ENCODE measurements at places on chromosomes 12 and 14. TPM values are rescaled to one million over a fixed set of nuclear protein-coding genes. Genes with fewer than 3 reads are reported as not detected.

GRCh38 chr12:15335959-15336358 is 13.7 kb downstream of the PTPRO start:
- no peak for DNase-seq

GRCh38 chr12:69821456-69822159 is 3.4 kb upstream of the MYRFL start:
- no peak for DNase-seq

GRCh38 chr12:52438305-52439301 is 4.4 kb upstream of the KRT75 start:
- DNase-seq: peak; percentile 48

- DNase-seq: no peak
Observed at GRCh38 chr14:97413022-97413539, 615.9 kb downstream of the VRK1 start.

GRCh38 chr14:95140060-95140858 is 17.1 kb downstream of the DICER1 start:
- DNase-seq: no peak

GRCh38 chr14:68547305-68548193 is 245.3 kb downstream of the ZFP36L1 start:
- peak; percentile 95 for DNase-seq

GRCh38 chr12:6620137-6620884 is 13.1 kb upstream of the CHD4 start:
- DNase-seq: no peak

DNA sequence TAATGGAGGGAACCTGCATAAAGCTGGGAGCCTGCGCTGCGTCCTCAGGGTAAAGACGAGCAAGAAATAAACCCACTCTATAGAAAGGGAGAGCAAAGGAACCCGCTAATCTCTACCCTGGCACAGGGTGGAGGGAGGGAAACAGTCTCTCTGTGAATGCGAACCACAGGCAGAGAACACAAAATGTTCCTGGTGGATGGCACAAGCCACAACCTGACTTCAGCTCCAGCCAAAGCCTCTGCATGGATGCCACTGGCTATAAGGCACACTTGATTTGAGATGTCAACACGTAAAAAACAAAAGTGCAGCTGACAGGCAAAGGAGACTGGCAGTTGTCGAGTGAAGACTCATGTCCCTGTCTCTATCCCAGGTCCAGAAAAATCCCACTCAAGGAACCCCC is 32.4 kb downstream of the CHGA start:
- no peak for DNase-seq

DNA sequence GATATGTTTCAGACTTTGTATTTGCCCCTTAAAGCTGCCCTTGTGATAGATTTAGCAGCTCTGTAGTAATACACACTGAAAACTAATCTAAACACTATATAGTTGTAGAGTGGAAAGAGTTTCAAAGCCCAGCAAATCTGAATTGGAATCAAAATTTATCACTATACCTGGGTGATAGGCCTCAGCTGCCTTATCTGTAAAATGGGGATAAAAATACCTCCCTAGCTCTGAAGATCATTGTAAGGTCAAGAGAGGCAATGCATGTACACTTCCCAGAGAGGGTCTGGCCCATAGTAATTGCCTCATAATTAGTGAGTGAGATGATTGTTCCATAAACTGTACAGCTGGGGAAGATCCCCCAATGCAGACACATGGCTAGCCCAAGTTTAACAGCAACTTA is 103.6 kb downstream of the IGF1 start:
- DNase-seq: no peak

DNA sequence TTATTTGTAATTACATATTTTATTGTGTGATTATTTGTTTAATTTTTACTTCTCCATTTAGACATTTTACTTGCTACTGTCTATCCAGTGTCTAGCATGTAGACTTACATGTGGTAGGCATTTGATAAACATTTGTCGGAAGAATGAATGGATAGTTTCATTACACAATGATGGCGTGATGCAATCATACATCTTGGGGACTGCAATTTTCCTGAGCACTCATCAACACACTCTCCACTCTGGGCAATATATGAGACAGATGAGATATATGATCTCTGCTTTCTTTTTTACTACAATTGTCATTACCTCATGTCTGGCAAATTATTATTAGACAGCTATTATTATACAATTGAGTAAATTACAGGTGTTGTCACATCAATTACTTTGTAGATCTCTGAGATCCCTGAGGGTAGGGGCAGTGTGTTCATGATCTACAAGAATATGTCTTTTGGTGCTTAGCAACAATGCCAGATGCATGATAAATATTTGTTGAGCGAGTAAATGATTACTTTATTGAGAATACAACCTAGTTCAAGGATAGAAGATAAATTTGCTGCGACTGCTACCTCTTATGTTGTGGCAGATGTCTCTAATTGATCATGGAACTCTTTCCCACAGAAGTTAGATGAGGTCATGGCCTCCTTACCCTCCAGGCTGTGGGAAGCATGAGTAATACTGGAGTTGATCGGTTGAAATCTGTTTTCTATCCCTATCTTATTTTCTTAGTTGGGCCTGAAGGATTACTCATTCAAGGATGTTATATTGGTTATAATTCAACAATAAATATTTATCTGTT is 416.0 kb downstream of the LRIG3 start:
- DNase-seq: no peak

DNA sequence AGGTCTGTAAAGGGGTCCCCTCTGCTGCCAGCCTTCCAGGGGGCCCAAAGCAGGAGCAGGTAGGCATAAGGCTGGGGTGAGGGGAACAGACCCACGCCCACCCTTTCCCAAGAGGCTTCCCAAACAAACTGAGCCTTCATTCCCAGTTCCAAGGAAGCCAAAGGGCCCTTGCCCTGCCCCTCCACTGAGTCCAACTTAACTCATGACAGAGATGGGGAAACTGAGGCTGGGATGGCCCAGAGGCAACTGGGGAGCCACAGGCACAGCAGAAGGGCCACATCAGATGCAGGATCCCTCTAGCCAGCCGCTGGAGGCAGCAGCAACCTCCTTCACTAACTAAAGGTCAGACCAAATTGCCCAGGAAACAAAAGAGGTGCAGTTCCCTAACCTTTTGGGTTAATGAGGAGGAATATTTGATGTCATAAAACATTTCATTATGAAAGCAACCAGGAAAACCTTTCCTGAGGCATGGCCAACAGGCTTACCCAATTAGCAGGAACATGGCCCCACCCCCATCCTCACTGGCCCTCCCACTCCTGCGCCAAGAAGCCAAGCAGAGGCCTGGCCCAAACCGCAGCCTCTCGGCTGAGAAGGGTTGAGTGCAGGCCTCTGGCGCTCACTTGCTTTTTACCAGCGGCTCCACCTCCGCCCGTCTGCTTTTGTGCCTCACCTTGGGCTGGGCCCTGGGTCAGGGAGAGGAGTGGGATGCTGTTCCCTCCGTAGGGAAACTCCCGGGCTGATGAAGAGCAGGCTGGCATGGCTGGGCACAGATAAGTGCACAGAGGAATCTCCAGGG is 293.5 kb upstream of the RTL1 start:
- peak; percentile 30 for DNase-seq

GRCh38 chr12:90207799-90208198 is 499.2 kb upstream of the ATP2B1 start:
- no peak for DNase-seq

DNA sequence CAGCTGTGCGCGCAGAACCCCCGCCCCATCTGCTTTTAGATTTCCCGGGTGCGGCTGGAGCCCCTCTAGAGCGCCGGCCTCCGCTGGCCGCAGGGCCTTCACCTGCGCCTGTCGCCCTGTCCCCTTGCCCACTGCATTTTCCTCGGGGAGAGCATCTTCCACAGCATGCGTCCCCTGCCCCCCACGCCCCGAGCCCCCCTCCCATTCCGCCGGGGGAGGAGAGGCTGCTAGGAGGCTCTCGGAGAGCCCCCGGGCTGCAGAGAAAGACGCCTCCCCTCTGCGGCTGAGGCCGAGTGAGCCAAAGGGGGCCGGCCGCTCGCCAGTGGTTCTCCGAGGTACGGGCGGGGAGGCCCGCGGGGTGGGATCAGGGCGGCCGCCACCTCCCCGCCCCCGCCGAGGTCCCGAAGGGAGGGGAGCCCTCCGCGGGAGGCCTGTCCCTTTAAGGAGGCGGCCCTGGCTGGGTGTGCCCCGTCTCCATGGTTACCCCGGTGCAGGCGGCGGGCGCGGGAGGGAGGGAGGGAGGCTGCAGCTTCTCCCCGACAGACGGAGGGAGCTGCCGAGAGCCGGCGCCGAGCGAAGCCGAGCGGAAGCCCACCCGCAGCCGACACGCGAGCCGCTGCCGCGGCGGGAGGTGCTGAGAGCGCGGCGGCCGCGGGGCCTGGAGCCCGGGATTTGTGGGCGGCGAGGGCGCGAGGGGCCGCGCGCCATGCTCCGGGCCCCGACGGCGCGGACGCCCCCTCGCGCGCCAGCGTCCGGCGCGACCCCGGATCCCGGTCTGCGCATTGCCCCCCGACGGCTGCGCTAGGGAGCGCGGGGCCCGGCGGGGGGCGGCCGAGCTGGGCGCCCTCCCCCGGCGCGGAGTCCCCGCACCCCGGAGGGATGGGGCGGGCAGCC is at the start of gene KCNH3:
Gene KCNH3, plus strand, starts transcription at position 521 of the 894 bp plus-strand sequence. CDS start 387 bp downstream, outside the sequence.
- DNase-seq: peak; percentile 71

GRCh38 chr12:119385659-119386058 is 51.1 kb downstream of the CCDC60 start:
- no peak for DNase-seq

- DNase-seq: no peak
Observed at GRCh38 chr12:108053512-108053911, 75.6 kb upstream of the WSCD2 start.

DNA sequence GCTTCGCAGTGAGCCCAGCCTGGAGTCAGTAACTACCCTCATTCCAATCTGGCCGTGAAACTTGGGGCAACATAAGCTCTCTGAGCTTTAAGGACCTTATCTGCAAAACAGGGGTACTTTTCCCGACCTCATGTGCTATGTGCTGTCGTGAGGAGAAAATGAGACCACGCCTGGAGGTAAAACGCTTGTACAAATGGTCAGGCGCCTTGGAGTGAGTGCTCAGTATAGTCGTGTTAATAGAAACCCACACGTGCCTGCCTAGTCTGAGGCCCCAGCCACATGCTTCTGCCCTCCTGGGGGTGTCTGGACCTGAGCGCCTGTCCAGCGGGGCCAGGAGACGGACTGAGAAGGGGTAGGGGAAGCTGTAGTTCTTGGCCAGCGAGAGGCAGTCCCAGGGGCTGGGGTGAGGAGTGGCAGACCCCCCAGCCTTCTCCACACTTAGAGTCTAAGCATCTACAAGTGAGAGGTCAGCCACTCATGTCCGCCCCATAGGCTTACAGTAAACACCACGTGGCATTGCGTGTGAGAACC is 4.9 kb downstream of the AQP5 start:
- DNase-seq: no peak

- DNase-seq: no peak
Observed at GRCh38 chr14:70152704-70153103, 36.0 kb downstream of the SLC8A3 start.

GRCh38 chr14:105473033-105473676 is 1.5 kb upstream of the CRIP2 start:
- no peak for DNase-seq

- no peak for DNase-seq
Observed at GRCh38 chr12:51666696-51667095, 75.7 kb downstream of the SCN8A start.

DNA sequence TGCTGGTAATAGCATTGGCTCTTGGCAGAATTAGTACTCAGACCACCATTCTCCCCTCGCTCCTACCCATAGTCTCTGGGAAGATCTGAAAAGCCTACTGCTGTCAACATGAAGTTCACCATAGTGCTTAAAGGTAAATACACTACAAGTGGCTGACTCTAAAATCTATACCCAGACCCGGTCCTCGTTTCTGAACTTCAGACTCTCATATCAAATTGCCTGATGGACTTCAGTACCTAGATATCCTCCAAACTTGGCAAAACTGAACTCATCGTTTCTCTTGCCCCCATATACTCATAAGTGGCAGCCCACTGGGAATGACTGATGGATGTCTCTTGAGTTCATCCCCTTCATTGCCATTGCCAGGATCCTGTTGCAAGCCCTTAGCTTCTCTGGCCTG is 67.3 kb downstream of the VCPKMT start:
- DNase-seq: no peak

- DNase-seq: peak; percentile 88
Observed at GRCh38 chr12:54371328-54372112, 7.2 kb upstream of the GPR84 start.

GRCh38 chr14:91255026-91255695 is 10.7 kb upstream of the GPR68 start:
- DNase-seq: no peak

DNA sequence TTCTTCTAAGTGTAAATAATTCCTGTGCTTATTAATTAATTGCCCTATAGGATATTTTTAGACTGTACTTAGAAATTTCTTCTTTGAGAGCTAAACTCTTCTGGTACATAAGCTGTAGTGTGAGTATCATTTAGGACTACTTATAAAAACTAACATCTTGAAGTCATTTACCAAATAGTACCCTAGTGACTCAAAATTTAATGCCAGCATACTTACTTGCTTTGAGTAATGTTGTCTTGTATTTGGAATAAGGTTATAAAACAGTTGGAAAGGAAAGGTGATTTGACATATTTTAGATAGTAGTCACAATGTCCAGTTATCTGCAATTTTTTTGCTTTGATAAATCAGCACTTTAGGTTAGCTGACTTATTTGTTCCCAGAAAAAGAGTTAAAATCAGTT is 39.1 kb downstream of the SPATA7 start:
- DNase-seq: no peak

- no peak for DNase-seq
Observed at GRCh38 chr14:54768501-54769129, 134.0 kb downstream of the GCH1 start.

- no peak for DNase-seq
Observed at GRCh38 chr12:91951571-91951970, 194.1 kb downstream of the BTG1 start.

GRCh38 chr12:108649669-108650068 is 16.0 kb upstream of the SELPLG start:
- no peak for DNase-seq

DNA sequence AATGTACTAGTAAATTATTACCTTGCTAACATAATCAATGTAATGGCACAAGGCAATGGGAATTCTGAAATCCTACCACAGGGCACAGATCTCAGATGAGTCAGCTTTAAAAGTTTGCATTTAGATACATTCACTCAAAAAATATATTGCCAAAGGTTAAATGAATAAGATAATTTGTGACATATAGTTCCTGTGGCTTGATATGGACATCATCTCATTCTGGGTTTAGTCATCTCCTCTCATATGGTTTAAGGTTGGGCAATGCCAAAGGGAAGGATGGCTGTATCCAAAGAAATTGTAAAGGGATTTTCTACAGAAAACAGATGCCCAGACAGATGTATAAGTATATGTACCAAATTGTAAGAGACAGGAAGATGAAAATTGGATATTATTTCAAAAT is 1065.0 kb downstream of the LRFN5 start:
- DNase-seq: no peak

GRCh38 chr14:76755610-76756370 is 5.5 kb upstream of the VASH1 start:
- DNase-seq: no peak

Gene RIMBP2
- not detected for total RNA-seq

Gene TBX3
- 16.1 TPM for total RNA-seq

Gene STAC3
- 0.59 TPM for total RNA-seq

Gene CFAP54
- 0.28 TPM for total RNA-seq

Gene NKX2-8
- not detected for total RNA-seq

Gene DPF3
- total RNA-seq: 14.7 TPM

Gene TAS2R30
- total RNA-seq: 0.44 TPM

Gene TEDC1
- 3.5 TPM for total RNA-seq

Gene NYNRIN
- 10.1 TPM for total RNA-seq

Gene PTPRB
- total RNA-seq: 26.1 TPM

Gene COCH
- 0.47 TPM for total RNA-seq

Gene DICER1
- 23.0 TPM for total RNA-seq

Gene KRT79
- total RNA-seq: not detected
